ENCODE measurements at places on chromosomes 5 and 9. TPM values are rescaled to one million over a fixed set of nuclear protein-coding genes. Genes with fewer than 3 reads are reported as not detected.

The SLC23A1 gene
- total RNA-seq, result 1.3 TPM

The SUSD3 gene
- total RNA-seq, result 70.4 TPM

The UGCG gene
- 27.1 TPM for total RNA-seq

The CDKN2A gene
- 20.4 TPM for total RNA-seq

The ADCY2 gene
- total RNA-seq, result not detected

The SLC34A3 gene
- not detected for total RNA-seq

The PANK3 gene
- total RNA-seq, result 51.3 TPM

The SELENOP gene
- 1.1 TPM for total RNA-seq

The GALNT12 gene
- 12.2 TPM for total RNA-seq

The GPBP1 gene
- total RNA-seq, result 112 TPM

The CNTNAP3B gene
- not detected for total RNA-seq
